ENCODE measurements at places on chromosomes 2 and 18.

DNA sequence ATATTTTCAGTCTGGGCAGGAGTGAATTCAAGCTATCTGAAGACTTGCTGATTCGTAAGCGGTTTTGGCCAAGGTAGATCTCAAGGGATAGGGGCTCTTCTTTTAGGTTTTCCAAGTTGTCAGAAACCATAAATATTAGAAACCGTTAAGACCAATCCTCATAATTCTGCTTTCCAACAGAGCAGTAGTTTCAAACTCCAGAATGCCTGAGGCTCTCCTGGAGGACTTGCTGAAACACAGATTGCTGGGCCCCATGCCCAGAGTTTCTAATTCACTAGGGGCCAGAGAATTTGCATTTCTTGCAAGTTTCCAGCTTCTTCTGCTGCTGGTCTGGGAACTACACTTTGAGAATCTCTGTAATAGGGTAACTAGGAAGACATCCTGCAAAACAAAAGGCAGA is 1855.7 kb upstream of the CELF4 start:
- DNase-seq: no peak

DNA sequence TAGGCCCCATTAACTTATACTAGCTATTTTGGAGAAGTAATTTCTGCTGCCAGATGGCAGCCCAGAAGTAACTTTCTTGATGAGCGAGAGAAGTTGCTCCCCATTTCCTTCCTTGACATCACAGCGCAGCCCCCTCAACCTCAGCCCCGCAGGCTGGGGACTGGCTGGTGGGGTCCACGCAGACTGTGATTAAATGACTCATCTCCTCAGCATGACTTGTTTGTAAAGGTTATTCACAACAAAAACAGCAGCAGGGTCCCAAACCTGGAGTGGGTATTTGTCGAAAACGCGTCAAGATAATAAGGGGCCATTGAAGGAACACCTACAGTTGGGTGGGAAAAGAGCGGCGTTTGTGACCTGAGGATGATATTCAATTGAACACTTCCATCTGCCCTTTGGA is 120.6 kb downstream of the TXNL1 start:
- no peak for DNase-seq

- peak; percentile 86 for DNase-seq
Observed at GRCh38 chr2:216013080-216013909, at the start of gene MREG. TSS of gene MREG (minus strand) at chr2:216013551. CDS start at chr2:216013327, 224 bp downstream.

GRCh38 chr2:60433018-60433596 is 120.3 kb downstream of the BCL11A start:
- DNase-seq: no peak

DNA sequence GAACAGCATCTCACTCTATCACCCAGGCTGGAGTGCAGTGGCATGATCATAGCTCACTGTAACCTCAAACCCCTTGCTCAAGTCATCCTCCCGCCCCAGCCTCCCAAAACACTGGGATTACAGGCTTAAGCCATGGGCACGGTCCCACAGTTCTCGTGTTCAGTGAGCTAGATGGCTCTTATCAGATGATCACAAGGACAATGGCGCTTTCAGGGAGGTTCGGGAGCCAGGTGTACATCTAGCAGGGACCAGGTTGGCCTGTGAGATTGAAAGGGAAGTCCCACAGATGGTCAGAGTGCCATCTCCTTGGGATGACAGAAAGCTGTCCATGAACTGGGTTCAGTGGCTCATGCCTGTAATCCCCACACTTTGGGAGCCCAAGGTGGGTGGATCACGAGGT is 14.1 kb upstream of the FHOD3 start:
- no peak for DNase-seq

GRCh38 chr2:61905372-61906185 is at the start of gene COMMD1:
TSS of gene COMMD1 (plus strand) at chr2:61905674. CDS start at chr2:61905679, 5 bp downstream.
- DNase-seq: peak; percentile 77

- DNase-seq: no peak
Observed at GRCh38 chr2:213336253-213336770, 52.0 kb downstream of the SPAG16 start.

DNA sequence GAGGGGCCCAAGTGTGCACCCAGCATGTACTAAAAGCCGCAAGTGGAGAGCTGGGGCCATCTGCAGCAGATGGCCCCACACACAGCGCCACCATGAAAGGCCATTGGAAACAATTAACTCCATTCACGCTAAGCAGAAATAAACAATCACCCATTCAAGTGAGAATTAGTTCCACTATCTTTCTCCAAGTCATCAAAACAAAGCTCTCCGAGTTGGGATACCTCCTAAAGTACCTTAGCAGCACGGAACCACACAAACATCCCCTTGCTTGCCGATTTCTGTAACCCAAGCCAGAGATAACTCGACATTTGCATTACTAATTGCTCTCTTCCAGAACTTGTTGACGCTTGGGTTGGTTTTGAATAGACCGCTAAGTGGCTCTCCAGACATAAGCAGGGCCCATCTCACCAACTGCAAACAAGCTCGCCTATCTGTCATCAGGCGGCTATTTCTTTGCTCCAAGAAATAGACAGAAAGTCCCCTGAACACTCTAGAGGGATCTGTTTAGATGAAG is 840.6 kb upstream of the SALL3 start:
- DNase-seq: no peak

GRCh38 chr2:191851158-191851557 is 4.3 kb upstream of the CAVIN2 start:
- no peak for DNase-seq

DNA sequence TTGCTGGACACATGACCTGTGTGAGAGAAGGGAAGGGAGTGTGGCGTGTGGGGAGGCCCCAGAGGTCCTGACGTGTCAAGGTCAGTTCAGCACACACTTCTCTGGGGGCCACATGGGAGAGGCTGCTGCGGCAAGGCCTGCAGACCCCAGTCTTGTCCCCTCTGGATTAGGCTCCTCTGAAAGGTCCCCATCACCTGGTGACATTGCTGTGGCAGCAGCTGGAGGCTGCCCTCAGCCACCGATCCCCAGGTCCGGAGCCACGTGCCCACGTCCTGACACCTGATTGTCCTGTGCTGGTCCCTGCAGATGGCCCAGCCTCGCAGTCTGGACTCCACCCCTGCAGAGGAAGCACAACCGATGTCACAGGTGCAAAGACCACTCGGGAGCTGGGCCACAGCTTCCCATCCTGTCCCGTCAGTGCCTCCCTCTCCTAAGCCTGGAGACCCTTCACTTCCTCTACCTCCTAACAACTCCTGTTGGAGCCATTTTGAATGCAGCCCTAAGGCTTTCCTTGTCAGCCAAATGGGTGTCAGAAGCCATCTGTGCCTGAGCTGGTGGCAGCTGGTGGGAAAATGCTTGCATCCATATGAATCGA is 12.7 kb downstream of the TMEM177 start:
- DNase-seq: no peak

DNA sequence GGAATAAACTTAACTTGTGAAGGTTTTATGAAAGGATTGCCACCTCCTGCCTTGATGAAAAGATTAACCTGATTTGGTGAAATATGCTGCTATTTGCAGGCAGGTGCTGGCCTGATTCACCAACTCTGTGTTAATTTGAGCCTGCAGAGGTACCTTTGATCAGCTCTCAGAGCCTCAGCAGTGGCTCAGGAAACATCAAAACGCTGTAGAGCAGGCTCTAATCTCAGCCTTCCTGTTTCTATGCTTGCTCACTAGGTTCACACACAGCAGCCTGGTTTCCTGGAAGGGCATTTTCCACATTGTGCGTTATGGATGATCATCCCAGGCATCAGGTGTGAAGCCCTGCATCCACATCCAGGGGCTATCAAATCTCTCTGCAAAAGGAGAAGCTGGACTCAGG is 16.9 kb downstream of the TGIF1 start:
- DNase-seq: no peak

GRCh38 chr2:196601430-196602306 is 37.8 kb upstream of the CCDC150 start:
- peak; percentile 99 for DNase-seq

- DNase-seq: no peak
Observed at GRCh38 chr2:178707476-178707875, 99.7 kb downstream of the TTN start.

GRCh38 chr18:28127763-28128658 is 48.9 kb downstream of the CDH2 start:
- DNase-seq: peak; percentile 65

- DNase-seq: no peak
Observed at GRCh38 chr18:2880473-2880872, 33.7 kb downstream of the EMILIN2 start.

DNA sequence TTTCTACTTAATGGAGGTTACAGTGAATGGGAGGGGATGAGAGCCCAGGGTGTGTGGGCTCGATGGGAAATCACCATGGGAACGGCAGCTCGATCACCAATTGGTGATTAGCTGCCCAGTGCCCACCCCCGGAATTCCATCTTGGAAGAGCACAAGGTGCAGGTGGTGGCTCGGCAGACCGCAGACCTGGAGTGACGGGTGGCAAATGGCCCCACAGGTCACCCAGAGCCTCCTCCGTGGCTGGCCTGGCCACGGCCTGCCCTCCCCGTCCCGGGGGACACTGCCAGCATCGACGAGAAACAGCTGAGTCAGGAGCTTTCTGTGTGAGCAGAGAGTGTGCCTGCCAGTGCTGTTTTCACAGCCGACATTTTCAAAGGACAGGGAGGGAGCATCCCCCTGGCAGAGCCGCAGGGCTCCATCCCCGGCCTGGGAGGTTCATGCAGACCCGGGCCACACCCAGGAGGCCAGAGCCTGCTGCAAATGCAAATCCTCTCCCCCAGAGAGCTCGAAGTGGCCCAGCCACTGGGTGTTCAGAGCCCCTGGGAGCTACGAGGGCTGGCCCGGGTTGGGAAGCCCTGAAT is 176.4 kb upstream of the MYT1L start:
- no peak for DNase-seq

DNA sequence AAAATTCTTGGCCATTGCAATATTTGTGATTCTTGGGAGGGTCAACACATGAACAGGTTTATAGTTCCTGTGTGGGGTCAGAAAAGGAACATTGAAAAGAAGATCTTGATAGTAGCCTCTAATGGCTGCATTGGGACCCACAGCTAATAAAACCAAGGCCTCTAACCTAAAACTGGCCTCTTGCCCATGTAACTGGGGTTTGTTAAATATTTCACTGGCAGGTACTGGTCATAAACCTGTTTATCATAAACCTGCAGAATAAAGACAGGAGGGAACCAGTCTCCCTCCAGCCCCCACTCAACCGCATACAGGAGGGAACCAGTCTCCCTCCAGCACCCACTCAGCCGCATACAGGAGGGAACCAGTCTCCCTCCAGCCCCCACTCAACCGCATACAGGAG is 125.3 kb downstream of the PXDN start:
- DNase-seq: no peak

- no peak for DNase-seq
Observed at GRCh38 chr18:11989174-11989573, 7.9 kb downstream of the IMPA2 start.

DNA sequence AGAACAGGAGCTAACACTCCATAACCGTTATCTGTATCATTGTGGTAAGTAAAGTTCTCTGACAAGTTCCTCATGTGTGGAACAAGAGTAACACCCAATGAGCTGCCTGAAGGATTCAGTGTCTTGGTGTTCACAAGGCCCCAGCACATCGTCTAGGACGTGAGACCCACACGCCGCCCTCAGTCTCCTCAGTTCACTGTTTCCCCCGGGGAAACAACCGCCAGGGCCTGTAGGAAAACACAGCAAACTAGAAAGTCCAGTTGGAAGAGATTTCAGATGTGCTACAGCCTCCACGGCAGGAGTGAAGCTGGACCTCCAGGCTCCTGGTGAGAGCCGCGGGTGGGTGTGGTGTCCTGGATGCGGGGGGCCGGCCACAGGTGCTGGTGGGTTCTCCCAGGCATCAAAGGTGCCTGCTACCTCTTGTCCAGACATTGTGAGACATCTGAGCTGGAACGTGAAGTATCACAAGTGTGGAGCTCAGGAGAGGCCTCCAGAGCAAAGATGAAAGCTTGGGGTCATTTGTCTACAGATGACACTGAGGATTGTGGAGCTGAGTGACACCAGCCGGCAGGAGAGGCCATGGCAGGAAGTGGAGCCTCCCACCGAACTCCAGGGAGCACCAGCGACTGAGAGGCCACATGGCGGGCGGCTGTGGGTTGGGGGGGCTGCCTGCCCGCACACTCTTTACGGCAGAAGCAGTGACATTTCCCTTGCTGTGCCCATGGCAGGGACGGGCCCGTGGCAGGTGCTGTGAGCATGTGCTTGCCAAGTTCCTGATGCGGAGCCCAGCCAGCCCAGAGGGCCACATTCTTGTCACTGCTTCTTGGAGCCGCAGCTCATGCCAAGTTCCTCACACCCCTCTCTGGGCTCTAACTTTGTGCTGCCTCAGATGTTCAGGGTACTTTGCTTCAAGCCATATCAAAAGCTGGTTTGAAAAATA is 131.2 kb downstream of the TMEM18 start:
- DNase-seq: no peak

- DNase-seq: no peak
Observed at GRCh38 chr2:159136391-159136790, 150.1 kb downstream of the WDSUB1 start.

- peak; percentile 94 for DNase-seq
Observed at GRCh38 chr2:223760838-223761502, 76.4 kb downstream of the AP1S3 start.

DNA sequence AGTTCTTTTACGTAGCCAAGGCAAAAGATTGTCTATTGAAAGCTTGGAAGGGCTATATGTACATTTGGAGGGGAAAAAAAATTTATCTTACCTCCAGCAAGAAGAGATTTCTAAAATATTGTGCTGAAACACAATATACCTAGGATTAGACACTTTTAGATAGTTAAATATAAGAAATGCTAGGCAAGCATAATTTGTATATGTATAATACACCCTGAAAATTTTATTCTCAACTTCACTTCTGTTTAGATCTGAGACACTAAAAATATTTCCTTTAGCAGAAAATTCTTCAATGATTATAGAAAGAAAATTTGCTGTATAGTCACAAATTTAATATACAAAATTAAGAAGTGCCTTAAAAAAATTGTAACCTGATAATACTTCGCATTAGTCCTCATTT is 42.6 kb downstream of the ITGAV start:
- no peak for DNase-seq

- no peak for DNase-seq
Observed at GRCh38 chr2:122886479-122887145, 1131.2 kb downstream of the TSN start.

GRCh38 chr18:2518473-2518872 is 52.8 kb downstream of the METTL4 start:
- DNase-seq: no peak

- no peak for DNase-seq
Observed at GRCh38 chr2:45577441-45577840, 33.6 kb downstream of the SRBD1 start.

- DNase-seq: peak; percentile 32
Observed at GRCh38 chr2:9973690-9974089, 22.2 kb downstream of the GRHL1 start.

DNA sequence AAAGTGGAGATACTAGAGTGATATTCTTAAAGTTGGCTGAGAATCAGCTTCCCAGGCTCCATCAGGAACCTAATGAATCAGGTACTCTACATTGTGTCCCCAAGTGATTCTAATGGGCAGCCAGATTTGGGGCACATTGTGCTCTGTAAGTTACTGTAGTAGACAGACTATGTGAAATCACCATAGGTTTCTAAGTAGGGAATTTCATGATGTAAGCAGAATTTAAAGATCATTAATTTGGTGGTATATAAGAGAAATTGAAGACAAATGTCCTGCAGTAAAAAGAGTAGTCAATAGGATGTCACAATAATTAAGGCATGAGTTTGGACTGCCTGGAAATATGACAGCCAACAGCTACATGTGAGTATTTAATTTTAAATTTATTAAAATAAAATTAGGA is 602.4 kb upstream of the ACVR2A start:
- no peak for DNase-seq

Data from ELR (cell line).